Activated T-helper 1 cell treated with anti-CD3 and anti-CD28 coated beads, Interleukin-12 subunit alpha, Interleukin-12 subunit beta, Interleukin-2, Interleukin-4 antibody, amounts not matched to agents 30 ng/mL and 10 ng/mL and 1 ng/mL, durations not matched to agents 14 hours and 24 hours and 36 hours (primary cell): ENCODE measurements at places on chromosomes 6 and 20. TPM values are rescaled to one million over a fixed set of nuclear protein-coding genes. Genes with fewer than 3 reads are reported as not detected.
A peak's percentile ranks its signal among the peaks of the same experiment; 100 is the strongest.

ZNF451 gene
- total RNA-seq, result 58.1 and 64.4 TPM in 2 replicates

PRICKLE4 gene
- total RNA-seq, result not detected in 2 replicates

TPX2 gene
- 53.3 and 54.4 TPM in 2 replicates for total RNA-seq

RSPO3 gene
- not detected in 2 replicates for total RNA-seq

ETV7 gene
- 0.47 and 0.88 TPM in 2 replicates for total RNA-seq

TFAP2D gene
- not detected in 2 replicates for total RNA-seq

EYS gene
- not detected in 2 replicates for total RNA-seq

CAGE1 gene
- total RNA-seq, result 0.13 and 0.20 TPM in 2 replicates

NR2E1 gene
- total RNA-seq, result not detected in 2 replicates

ZBTB46 gene
- total RNA-seq, result 1.1 and 1.2 TPM in 2 replicates

DEFB132 gene
- not detected in 2 replicates for total RNA-seq

- H3K36me3 ChIP-seq, result no peaks in the 10 kb centered on the region
- H3K27me3 ChIP-seq, result peaks cover 10% of the 10 kb centered on the region
- no peak overlapping the region for H3K27ac ChIP-seq
- DNase-seq, result no peak
- no peaks in the 10 kb centered on the region for H3K4me1 ChIP-seq
Observed at GRCh38 chr6:1099264-1099663, 212.6 kb upstream of the FOXQ1 start.

DNA sequence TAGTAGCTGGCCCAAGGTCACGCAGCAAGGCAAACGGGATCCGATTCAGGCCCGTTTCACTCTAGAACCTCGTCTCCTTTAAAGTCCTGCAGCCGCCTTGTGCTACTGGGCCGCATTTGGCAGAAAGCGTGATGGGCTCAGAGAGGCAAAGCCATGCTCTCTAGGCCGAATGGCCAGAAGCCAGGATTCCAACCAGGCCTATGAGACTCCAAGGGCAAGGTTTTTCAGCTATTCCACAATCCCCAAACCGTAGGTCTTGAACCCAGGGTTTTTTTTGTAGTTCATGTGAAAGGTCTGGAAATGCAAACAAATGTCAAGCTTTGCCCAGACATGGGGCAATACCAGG lies 174.1 kb downstream of the PREX1 start:
- DNase-seq, result no peak
- H3K4me3 ChIP-seq, result no peak overlapping the region
- no peak overlapping the region for H3K27ac ChIP-seq
- peaks cover 35% of the 10 kb centered on the region for H3K36me3 ChIP-seq

- peaks cover 8% of the 10 kb centered on the region for H3K27me3 ChIP-seq
- H3K4me3 ChIP-seq, result no peak overlapping the region
- no peaks in the 10 kb centered on the region for H3K4me1 ChIP-seq
- H3K36me3 ChIP-seq, result no peaks in the 10 kb centered on the region
Observed at GRCh38 chr6:75376347-75377024, 91.9 kb upstream of the TMEM30A start.

- peaks cover 5% of the 10 kb centered on the region for H3K4me1 ChIP-seq
- H3K27ac ChIP-seq, result no peak overlapping the region
- no peaks in the 10 kb centered on the region for H3K36me3 ChIP-seq
- H3K27me3 ChIP-seq, result no peaks in the 10 kb centered on the region
- no peak overlapping the region for H3K4me3 ChIP-seq
- no peak for DNase-seq
Observed at GRCh38 chr20:21234324-21234723, 68.8 kb upstream of the XRN2 start.

GRCh38 chr20:16553101-16553500 lies 20.1 kb downstream of the KIF16B start:
- peaks cover 6% of the 10 kb centered on the region for H3K36me3 ChIP-seq
- no peak for DNase-seq
- no peaks in the 10 kb centered on the region for H3K27me3 ChIP-seq

DNA sequence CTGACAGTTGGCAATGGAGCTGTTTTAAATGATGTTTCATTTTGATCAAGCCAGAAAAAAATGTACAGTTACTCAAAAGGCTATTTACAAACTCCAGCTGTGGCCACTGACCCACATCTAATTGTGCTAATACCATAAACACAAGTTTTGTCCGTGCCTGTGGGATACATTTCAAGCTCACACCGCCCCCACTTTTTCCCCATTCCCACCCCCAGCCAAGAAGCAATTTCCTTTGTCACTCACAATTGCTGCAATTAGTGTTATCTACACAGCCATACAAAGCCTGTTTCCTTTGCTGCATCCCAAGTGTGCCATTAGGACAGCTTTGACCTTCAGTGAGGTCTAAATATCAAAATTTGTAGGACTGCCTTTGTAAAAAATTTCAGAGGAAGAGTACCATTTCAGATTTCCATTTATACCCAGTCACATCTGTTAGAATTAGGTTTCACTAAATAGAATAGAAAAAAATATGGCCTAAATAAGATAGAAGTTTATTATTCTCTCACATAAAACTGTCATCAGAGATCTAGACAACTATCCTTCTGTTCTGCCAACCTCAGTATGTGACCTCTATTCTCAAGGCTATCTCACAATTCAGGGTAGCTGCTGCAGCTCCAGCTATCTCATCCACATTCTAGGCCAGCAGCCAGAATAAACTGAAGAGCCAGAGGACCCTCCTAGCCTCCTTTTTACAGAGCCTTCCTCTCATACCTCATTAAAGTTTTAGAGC lies 202.6 kb downstream of the NFATC2 start:
- no peak for DNase-seq
- H3K36me3 ChIP-seq, result no peaks in the 10 kb centered on the region
- H3K4me3 ChIP-seq, result no peak overlapping the region
- H3K27me3 ChIP-seq, result peaks cover 9% of the 10 kb centered on the region
- H3K27ac ChIP-seq, result no peak overlapping the region
- no peaks in the 10 kb centered on the region for H3K4me1 ChIP-seq

GRCh38 chr6:45477790-45478189 lies 100.1 kb upstream of the SUPT3H start:
- no peak overlapping the region for H3K27ac ChIP-seq
- peaks cover 10% of the 10 kb centered on the region for H3K4me1 ChIP-seq
- peaks cover 3% of the 10 kb centered on the region for H3K27me3 ChIP-seq

- H3K27me3 ChIP-seq, result peaks cover 2% of the 10 kb centered on the region
- H3K27ac ChIP-seq, result no peak overlapping the region
- no peaks in the 10 kb centered on the region for H3K4me1 ChIP-seq
- H3K4me3 ChIP-seq, result no peak overlapping the region
Observed at GRCh38 chr20:39310363-39310995, 348.3 kb downstream of the DHX35 start.

GRCh38 chr6:149046164-149046821 lies 271.2 kb upstream of the TAB2 start:
- peaks cover 2% of the 10 kb centered on the region for H3K36me3 ChIP-seq
- peaks cover 49% of the 10 kb centered on the region for H3K4me1 ChIP-seq
- DNase-seq, result no peak
- peak overlapping the region; percentile 74 for H3K27ac ChIP-seq
- H3K4me3 ChIP-seq, result peak overlapping the region; percentile 72

DNA sequence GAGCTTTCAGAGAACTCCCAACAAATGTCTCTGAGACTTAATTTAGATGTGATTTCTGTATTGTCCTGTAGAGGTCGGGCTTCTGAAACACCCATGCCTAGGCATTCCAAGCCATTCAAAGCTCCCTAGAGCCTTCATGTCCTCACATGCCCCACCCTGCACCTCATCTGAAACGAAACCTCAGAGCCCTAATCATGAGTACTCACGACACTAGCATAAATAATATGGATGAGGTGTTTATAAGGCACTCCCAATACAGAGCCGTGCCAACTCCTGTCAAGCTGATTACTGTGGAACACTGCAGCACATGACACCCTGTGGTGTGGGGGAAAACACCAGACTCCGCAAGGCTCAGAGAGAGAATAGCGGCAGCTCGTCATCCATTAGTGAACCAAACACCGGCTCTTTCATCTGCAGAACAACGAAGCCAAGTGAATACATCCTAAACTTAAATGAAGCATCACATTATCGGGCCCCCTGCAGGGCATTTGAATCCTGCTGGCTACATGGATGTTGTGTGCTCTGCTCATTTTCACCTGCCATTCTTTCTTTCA lies 83.8 kb downstream of the FNDC1 start:
- H3K36me3 ChIP-seq, result no peaks in the 10 kb centered on the region
- no peaks in the 10 kb centered on the region for H3K4me1 ChIP-seq
- DNase-seq, result no peak
- H3K4me3 ChIP-seq, result no peak overlapping the region
- peaks cover 2% of the 10 kb centered on the region for H3K27me3 ChIP-seq

GRCh38 chr6:87199787-87200186 lies 44.4 kb downstream of the ZNF292 start:
- DNase-seq, result no peak
- H3K27me3 ChIP-seq, result no peaks in the 10 kb centered on the region
- H3K27ac ChIP-seq, result no peak overlapping the region

DNA sequence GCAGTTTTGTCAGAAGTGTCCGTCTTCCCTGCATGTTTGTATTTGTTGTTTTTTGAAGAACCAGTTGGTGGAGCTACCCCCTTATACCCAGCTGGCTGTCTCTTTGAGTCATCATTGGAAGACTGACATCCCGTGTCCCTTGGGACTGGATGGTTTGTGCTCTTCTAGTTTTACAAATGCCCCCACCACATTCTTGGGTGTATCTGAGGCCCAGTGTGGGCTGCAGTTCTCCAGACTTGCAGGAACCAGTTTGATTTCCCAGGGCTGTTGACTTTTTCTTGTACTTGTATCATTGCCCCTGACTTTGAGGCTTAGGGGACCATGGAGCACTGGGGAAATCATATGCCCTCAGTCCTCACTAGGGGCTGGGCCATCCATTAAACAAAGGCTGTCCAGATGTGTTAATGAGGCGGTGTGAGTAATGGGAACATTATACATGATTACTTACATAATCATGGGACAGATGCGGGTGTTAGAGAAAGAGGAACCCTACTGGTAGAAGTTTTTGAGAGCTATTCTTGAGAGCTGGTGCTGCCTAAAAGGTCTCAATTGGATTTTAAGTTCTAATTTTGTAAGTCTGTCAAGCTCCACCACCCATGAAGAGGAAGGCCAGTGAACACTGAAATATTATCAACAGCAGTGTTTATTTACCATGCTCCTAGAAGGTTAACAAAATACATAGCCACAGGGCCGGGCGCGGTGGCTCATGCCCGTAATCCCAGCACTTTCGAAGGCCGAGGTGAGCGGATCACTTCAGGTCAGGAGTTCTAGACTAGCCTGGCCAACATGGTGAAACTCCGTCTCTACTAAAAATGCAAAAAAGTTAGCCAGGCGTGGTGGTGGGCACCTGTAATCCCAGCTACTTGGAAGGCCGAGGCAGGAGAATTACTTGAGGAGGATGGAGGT lies 8.5 kb downstream of the JARID2 start:
- no peak for DNase-seq
- peak overlapping the region; percentile 92 for H3K27ac ChIP-seq

GRCh38 chr20:59159493-59160376 lies 3.9 kb upstream of the ZNF831 start:
- H3K27me3 ChIP-seq, result no peaks in the 10 kb centered on the region
- peak; percentile 52 for DNase-seq
- H3K4me1 ChIP-seq, result peaks cover 80% of the 10 kb centered on the region
- H3K36me3 ChIP-seq, result peaks cover 7% of the 10 kb centered on the region
- peak overlapping the region; percentile 78 for H3K4me3 ChIP-seq

DNA sequence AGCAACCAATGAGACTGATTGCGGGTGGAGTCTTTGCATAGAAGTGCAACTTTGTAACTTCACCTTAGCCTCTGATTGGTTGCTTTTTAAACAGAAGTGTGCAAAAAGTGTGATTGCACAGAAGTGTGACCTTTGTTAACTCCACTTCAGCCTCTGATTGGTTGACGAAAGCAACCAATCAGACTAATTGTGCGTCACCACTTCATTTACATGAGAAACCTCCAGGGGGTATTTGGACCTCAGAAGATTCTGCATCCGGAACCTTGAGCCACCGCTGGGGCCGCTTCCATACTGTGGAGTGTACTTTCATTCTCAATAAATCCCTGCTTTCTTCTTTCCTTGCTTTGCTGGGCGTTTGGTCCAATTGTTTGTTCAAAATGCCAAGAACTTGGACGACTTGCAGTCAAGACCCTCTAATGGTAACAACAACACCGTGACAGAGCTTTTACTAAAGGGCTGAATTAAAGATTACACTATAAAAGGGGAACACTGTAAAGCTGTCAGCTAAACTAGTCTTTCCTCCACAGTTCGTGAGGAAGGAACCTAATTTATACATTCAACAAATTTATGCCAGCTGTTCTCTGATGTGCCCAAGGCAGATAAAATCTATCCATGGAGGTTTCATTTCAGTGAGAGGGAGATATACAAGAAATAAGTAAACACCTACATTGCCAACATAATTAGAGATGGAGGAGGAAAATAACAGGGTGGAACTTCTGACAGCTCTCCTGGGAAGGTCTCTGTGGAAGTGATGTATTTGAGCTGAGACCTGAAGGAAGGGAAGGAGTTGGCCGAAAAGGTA lies 1.4 kb upstream of the HECA start:
- peaks cover 63% of the 10 kb centered on the region for H3K4me1 ChIP-seq
- H3K27me3 ChIP-seq, result no peaks in the 10 kb centered on the region
- DNase-seq, result no peak
- H3K4me3 ChIP-seq, result peak overlapping the region; percentile 45
- H3K27ac ChIP-seq, result peak overlapping the region; percentile 79

GRCh38 chr6:19052219-19052618 lies 665.1 kb downstream of the RNF144B start:
- no peak overlapping the region for H3K4me3 ChIP-seq
- no peaks in the 10 kb centered on the region for H3K4me1 ChIP-seq
- no peak overlapping the region for H3K27ac ChIP-seq
- H3K36me3 ChIP-seq, result no peaks in the 10 kb centered on the region
- DNase-seq, result no peak
- H3K27me3 ChIP-seq, result no peaks in the 10 kb centered on the region

DNA sequence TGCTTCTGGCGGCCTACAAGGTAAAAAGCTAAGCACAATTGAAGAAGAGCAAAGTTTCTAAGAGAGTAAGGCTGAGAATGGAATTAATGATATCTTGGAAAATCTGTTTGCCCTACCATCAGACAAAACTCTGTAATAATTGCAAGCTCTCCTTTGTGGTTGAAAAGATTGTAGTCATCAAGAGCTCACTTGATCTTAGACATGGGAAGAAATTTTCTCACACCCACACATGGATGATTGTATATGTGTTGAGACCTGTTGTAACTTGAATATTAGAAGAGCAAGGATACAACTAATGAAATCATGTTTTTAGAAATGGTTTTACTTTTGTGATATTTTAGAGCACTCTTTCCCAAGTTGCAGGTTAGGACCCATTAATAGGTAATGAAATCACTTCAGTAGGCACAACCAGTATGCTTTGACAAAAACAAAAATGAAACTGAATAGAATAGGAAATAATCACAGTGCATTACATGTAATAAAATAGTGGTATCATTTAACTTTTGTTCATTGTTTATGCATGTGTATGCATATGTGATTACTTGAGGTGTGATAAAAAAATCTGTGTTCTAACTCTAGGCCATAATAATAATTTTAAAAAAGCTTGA lies 14.0 kb downstream of the DCBLD1 start:
- H3K4me3 ChIP-seq, result no peak overlapping the region
- H3K27ac ChIP-seq, result no peak overlapping the region
- H3K27me3 ChIP-seq, result peaks cover 4% of the 10 kb centered on the region

- H3K27ac ChIP-seq, result no peak overlapping the region
- H3K4me3 ChIP-seq, result no peak overlapping the region
- DNase-seq, result no peak
- no peaks in the 10 kb centered on the region for H3K4me1 ChIP-seq
- H3K36me3 ChIP-seq, result no peaks in the 10 kb centered on the region
Observed at GRCh38 chr20:39800548-39800947, 838.4 kb downstream of the DHX35 start.

- peaks cover 4% of the 10 kb centered on the region for H3K27me3 ChIP-seq
- H3K4me1 ChIP-seq, result no peaks in the 10 kb centered on the region
- H3K27ac ChIP-seq, result no peak overlapping the region
- no peaks in the 10 kb centered on the region for H3K36me3 ChIP-seq
Observed at GRCh38 chr6:79984261-79984660, 20.2 kb upstream of the TTK start.

GRCh38 chr6:14118446-14118845 lies 874 bp downstream of the CD83 start:
- H3K27ac ChIP-seq, result peak overlapping the region; percentile 83
- peaks cover 55% of the 10 kb centered on the region for H3K4me1 ChIP-seq
- H3K36me3 ChIP-seq, result peaks cover 42% of the 10 kb centered on the region
- H3K27me3 ChIP-seq, result peaks cover 31% of the 10 kb centered on the region
- peak overlapping the region; percentile 96 for H3K4me3 ChIP-seq
